ENCODE measurements at places on chromosomes 12 and 14.

DNA sequence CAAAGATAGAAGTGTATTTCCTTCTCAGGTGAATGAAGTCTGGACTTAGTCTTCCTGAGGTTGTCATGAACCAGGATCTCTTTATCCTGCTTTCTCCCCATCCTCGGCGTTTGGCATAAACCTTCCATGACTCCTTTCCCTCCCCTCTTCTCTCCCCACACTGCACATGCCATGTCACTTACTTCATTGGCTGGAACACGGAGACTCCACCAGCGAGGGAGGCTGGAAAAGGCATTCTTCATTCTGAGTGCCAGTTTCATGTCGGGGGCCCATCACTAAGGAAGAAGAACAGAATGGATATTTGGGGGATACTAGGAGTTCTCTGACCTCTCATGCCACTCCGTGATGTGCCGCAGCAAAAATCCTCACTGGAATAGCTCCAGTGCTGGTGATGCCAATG lies 105.6 kb downstream of the VCPKMT start:
- DNase-seq: no peak

GRCh38 chr12:51326698-51327439 lies 2.9 kb upstream of the BIN2 start:
- no peak for DNase-seq

- no peak for DNase-seq
Observed at GRCh38 chr14:54633076-54633475, 66.1 kb downstream of the SAMD4A start.

- no peak for DNase-seq
Observed at GRCh38 chr12:107485731-107486130, 199.9 kb upstream of the PWP1 start.

DNA sequence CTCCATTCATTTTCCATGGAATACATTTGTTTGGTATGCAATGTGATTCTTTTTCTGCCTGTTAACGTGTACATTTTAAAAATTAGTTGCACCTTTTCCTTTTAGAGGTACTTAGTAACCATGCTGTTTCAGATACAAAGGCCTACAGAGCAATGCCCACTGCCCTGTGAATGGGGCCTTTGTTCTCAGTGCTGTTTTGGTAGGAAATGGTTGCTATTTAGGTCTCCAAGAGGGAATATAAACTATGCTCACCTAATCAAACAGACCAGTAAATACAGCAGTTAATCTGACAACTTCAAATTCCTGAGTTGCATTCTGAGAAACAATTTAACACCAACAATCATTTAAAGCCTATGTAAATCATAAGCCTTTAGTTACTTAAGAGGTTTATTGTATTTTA lies 188.7 kb downstream of the BCAT1 start:
- DNase-seq: no peak

- no peak for DNase-seq
Observed at GRCh38 chr12:78395961-78396360, 468.6 kb upstream of the SYT1 start.

- no peak for DNase-seq
Observed at GRCh38 chr12:9813821-9814798, 13.2 kb upstream of the KLRF1 start.

DNA sequence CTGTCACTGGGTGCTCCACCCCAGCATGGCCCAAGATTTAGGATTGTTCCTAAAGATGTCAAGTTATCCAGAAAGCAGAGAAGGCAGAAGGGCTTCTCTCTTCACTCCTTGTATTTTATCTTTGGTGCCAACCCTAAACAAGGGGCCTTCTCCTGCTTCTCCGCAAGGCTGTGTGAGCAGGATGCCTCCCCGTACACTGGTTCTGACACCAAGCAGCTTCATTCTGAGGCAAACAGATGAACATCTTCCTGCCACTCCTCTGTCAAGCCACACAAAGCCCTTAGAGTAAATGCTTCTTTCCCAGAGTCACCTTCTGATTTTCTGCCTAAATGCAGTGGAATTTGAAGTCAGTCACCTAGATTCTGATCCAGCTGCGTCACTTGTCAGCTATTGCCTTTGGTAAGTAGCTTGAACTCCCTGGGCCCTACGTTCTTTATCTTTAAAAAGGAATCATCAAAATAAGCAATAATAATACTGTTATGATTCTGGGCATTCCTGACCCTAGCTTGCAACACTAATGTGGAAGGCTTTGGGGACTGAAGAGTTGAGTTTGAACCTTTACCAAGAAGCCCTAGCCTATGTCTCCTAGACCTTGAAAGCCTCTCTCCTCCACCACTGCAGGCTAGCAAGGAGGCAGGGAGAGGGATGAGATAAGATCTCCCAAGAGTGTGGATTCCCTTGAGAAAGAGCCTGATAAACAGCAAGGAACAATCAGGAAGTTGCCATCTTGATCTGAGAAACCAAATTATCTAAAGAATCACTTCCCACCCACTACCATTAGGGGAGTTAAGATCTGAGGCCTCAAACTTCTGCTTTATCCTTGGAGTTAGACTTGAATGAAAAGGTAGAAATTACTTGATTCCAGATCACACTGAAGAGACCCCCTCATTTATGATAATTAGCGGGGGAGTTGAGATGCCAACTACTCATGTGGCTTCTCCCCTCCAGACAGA lies 5.7 kb downstream of the KRT73 start:
- no peak for DNase-seq

GRCh38 chr14:42710071-42710470 lies 1103.4 kb downstream of the LRFN5 start:
- DNase-seq: no peak

GRCh38 chr14:97270308-97270707 lies 473.1 kb downstream of the VRK1 start:
- no peak for DNase-seq

DNA sequence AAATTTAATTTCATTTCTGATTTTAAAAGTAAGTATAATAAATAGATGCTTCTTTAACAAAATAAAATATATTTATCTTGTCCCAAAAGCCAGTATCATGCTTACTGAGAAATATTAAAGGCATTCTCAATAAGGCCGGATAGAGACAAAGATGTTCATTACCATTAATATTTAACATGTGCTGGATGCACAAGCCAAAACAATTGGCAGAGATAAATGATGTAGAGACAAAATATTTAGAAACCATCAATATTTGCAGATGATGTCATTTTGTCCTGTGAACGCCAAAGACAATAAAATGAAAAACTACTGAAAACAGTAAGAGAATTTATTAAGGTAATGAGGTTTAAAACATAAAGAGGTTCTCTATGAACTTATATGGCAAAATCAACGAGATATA lies 313.5 kb downstream of the ITPR2 start:
- no peak for DNase-seq

GRCh38 chr14:70871001-70871400 lies 36.3 kb upstream of the PCNX1 start:
- DNase-seq: no peak

GRCh38 chr12:78118036-78118435 lies 287.3 kb downstream of the NAV3 start:
- DNase-seq: no peak

DNA sequence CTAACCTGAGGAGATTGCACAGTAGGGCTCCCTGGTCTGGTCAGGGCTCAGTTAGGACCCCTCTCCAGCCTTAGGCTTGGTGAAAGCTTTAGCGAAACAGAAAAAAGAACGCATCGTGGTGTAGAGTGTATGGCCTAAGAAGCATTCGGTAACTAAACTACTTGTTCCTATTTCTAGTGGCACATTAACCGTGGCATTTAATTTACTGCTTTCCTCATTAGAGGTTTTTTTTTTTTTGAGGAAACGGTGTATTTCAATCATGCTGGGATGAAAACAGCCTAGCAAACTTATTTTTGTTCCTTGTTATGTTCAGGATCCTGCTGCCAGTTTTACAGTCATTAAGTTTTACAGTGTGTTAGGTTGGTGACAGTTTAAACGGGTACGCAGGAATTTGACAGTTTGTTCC lies 518 bp upstream of the OSBPL8 start:
- no peak for DNase-seq

- no peak for DNase-seq
Observed at GRCh38 chr12:90163975-90164374, 455.3 kb upstream of the ATP2B1 start.

- no peak for DNase-seq
Observed at GRCh38 chr12:1796515-1797010, 23.8 kb upstream of the LRTM2 start.

GRCh38 chr14:77116172-77116817 lies 18.2 kb downstream of the CIPC start:
- no peak for DNase-seq

- no peak for DNase-seq
Observed at GRCh38 chr12:41407232-41407799, 219.2 kb downstream of the PDZRN4 start.

DNA sequence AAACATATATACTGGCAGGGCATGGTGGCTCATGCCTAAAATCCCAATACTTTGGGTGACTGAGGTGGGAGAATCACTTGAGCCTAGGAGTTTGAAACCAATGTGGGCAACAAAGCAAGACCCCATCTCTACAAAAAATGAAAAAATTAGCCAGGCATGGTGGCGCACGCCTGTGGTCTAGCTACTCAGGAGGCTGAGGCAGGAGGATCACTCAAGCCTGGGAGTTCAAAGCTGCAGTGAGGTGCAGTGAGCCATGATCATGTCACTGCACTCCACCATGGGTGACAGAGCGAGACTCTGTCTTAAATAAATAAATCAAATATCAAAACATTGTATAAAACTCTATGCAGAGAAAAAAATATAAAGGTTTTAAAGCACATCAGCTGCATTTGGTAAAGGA lies 5.2 kb downstream of the FMNL3 start:
- DNase-seq: no peak

GRCh38 chr12:122435186-122435585 lies 12.7 kb upstream of the CLIP1 start:
- no peak for DNase-seq

GRCh38 chr12:115222220-115222619 lies 538.2 kb upstream of the TBX3 start:
- no peak for DNase-seq

DNA sequence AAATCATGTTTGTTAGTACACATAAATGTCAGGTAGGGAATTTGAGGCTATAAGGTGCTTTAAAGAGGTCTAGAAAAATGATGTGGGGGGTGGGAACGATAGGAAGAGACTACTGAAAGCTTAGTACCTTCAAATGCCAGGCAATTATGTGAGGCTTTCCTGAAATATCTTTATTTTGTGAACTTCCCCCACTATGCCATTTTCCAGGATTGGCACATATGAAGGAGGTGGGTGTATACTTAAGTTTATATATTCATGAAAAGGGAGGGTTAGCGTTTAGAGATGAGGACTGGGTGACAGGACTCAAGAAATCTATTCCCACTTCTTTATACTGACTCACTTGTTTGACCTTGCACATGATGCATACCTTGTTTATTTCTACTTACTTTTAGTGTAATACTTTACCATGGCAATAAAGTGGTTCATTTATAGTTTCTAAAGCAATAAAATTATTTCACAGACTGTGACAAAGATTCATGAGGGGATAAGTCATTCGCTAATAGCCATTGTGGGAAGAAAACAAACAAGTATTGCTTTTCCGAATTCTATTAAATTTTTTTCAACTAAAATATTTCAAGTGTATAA lies 77.1 kb downstream of the PLEKHA5 start:
- DNase-seq: no peak

GRCh38 chr12:30696103-30696408 lies 387 bp upstream of the IPO8 start:
- no peak for DNase-seq

- no peak for DNase-seq
Observed at GRCh38 chr14:22296722-22297121, 292.3 kb downstream of the DAD1 start.

DNA sequence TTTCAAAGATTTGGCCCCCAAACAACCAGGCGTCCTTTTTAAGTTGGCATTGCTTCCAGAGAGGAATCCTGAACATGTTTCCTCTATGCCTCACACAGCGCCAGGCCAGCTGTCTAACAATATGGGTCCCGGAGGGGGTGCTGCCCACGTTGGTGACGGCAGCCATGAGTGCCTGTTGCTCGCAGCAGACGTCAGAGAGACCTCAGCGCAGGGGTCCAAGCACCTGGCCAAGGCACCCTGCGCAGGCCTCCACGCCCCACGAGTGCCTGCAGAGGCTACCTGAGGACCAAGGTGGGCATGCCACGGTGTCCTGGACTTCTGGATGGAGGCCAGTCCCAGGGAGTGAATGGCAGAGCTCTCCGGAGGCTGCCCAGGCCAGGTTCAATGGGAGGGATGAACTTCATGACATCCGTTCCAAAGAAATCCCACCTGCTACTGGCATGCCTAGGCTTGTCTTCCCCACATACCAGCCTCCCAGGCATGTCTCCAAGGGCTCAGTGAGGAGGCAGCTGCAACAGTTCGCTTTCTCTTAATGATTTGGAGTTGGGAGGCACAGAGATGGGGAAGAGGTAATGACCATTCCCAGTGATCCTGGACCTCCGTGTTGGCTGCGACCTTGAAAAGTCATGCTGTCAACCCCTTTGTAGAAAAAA lies 11.6 kb upstream of the FOXN3 start:
- no peak for DNase-seq

DNA sequence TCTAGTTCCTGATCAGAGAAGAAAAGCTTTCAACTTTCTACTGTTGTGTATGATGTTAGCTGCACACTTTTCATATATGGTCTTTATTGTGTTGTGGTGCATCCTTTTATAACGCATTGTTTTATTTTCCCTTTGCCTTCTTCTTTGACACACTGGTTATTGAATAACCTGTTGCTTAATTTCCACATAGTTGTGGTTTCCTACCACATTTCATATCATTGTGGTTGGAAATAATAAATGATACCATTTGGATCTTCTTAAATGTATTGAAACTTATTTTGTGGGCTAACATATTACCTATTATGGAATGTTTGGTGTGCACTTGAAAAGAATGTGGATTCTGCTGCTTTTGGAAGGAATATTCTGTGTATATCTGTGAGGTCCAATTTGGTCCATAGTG lies 64.9 kb downstream of the GPHN start:
- DNase-seq: no peak

DNA sequence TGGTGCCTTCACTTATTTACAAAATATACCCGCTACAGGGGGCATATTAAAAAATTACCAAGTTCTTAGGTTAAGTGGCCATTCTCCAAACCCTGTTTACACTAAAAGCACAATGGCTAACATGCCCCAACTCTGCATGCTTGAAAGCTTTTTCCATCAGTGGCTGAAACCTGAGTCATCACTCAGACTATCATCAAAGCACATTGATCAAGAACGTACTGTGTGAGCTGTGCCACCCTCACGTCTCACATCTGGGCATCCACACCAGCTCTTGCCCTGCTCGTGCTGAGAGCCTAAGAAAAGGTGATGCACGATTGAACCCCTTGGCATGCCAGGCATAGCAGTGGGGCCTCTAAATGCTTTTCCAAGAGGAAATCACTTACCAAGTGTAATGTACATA lies 13.2 kb downstream of the AQP6 start:
- no peak for DNase-seq

- DNase-seq: no peak
Observed at GRCh38 chr14:100828031-100828769, 2.3 kb downstream of the MEG3 start.

- DNase-seq: no peak
Observed at GRCh38 chr14:79483477-79484388, 727.6 kb downstream of the DIO2 start.

- DNase-seq: no peak
Observed at GRCh38 chr12:32115404-32116104, 8.9 kb downstream of the BICD1 start.

GRCh38 chr14:65986041-65986440 lies 500.1 kb upstream of the CCDC196 start:
- no peak for DNase-seq

GRCh38 chr12:111221062-111222026 lies 147.6 kb downstream of the PHETA1 start:
- DNase-seq: no peak

- DNase-seq: no peak
Observed at GRCh38 chr12:130632642-130633041, 83.5 kb downstream of the RIMBP2 start.
